ENCODE measurements at places on chromosomes 11 and 22. TPM values are rescaled to one million over a fixed set of nuclear protein-coding genes. Genes with fewer than 3 reads are reported as not detected.

RHOG gene
- 50.9 TPM for total RNA-seq

CBLIF gene
- not detected for total RNA-seq

OR5B21 gene
- not detected for total RNA-seq

GLYATL2 gene
- 0.14 TPM for total RNA-seq

TSSK2 gene
- not detected for total RNA-seq
